Stimulated activated CD4-positive, alpha-beta T cell treated with anti-CD3 and anti-CD28 coated beads, Interleukin-4, amount 100 ng/mL, for 48 hours (primary cell): ENCODE measurements at places on chromosomes 13 and 19.

- DNase-seq, result no peak
Observed at GRCh38 chr13:34571716-34572115, 370.4 kb upstream of the NBEA start.

DNA sequence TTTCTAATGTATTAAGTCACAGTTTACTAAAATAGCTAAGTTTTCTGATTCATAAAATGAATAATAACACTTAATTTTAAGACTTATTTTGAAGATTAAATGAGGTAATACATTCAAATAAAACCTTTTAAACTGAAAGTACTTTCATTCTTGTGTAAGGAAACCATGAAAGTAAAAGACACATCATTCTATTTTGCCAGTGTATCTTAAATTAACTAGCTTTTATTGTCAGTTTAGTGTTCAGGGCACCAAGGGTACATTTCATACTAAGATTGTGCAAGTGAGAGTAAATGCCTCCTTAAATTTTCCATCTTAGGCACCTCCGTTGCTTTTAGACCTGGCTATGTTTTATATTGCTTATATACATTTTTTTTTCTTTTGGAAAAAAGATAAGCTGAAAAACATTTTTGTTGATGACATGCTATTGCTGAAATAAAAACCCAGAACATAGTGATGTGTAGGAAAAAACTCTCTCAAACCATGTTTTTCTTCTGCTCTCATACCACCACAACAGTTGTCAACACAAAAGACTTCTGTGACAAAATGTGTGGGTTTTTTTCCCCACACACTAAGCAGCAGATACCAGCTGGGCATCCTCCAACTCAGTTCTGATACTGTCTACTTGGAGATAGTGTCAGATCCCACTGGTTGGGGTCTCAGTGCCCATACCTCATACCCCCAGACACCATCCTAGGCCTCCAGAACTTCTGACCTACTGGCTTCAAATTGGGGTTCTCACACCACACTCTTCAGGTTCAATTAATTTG is 30.7 kb upstream of the LPAR6 start:
- no peak for DNase-seq

GRCh38 chr19:11539495-11540365 is 1.1 kb downstream of the CNN1 start:
- no peak for DNase-seq

- no peak for DNase-seq
Observed at GRCh38 chr13:73913751-73914518, 220.3 kb downstream of the KLF12 start.

- DNase-seq, result no peak
Observed at GRCh38 chr19:46762245-46762890, 16.1 kb upstream of the STRN4 start.

GRCh38 chr13:110690516-110690915 is 15.4 kb downstream of the CARS2 start:
- DNase-seq, result no peak

GRCh38 chr19:48540110-48540509 is 11.9 kb upstream of the SULT2B1 start:
- DNase-seq, result no peak

DNA sequence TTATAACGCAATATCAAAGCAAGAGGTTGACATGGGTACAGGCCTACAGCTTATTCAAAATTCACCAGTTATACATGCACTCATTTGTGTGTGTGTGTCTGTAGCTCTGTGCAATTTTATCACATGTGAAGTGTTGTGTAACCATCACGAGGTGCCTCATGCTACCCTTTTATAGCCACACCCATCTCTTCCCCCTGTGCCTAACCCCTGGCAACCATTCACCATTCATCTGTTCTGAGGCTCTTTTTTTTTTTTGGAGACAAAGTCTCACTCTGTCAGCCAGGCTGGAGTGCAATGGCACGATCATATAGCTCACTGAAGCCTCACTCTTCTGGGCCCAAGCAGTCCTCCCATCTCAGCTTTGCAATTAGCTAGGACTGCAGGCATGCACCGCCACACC is 78.4 kb downstream of the DPF1 start:
- DNase-seq, result no peak

DNA sequence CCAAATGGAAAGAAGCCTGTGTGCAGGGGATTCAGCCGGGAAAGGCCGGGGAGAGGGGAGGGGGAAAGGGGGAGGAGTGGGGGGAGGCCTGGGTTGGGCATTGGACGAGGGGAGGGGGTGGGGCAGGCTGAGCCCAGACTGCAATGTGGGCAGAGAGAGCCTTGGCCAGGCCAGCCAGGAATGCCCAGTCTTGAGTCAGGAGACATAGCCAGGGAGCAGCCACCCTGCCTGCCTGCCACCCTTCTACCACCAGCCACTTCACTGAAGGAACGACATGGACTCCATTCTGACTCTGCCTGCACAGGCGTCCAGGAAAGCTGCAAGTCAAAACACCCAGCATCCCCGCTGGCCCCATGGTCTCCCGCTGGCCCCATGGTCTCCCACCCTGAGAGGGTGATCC is 498 bp downstream of the PROZ start:
- DNase-seq, result no peak

DNA sequence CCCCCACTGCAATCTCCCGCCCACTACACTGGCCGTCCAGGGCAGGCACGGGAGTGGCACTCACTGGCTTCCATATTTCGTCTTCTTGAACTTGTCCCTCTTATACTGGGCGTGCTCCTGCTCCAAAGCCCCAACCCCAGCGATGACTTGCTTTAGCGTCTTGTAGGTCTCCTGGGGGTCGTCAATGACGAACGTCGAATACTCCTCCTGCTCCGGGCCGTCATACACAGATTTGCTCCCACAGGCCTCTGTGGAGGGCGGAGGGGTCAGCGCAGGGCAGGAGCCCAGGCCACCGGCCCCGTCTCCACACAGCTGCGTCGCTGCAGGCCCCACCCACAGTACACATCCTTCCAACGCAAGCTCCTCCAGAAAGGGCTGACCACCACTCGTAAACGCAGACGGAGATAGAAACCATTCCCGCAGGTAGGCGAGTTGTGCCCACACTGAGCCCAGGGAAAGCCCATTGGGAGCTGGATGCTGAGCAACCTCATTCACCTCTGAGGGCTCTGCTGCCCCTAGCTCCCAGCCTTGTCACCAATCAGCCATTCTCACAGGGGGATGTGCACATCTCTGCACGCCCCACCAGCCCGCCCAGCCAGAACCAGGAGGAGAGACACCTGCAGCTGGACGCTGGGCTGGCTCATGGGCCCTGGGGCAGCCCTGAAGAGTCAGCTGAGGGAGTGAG is 7.9 kb upstream of the C13orf46 start:
- no peak for DNase-seq

- DNase-seq, result no peak
Observed at GRCh38 chr13:101390461-101390860, 25.8 kb downstream of the NALCN start.

DNA sequence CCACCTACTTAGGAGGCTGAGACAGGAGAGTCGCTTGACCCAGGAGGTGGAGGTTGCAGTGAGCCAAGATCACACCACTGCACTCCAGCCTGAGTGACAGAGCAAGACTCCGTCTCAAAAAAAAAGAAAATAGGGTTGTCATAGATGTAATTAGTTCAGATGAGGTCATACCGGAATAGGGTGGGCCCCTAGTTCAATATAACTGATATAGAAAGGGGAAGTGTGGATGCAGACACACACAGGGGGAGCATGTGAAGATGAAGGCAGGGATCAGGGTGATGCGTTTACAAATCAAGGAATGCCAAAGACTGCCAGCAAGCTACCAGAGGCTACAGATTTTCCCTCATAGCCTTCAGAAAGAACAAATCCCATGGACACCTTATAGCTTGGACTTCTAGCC is 24.3 kb upstream of the EEF1AKMT1 start:
- DNase-seq, result no peak

GRCh38 chr19:3494051-3494450 is 6.4 kb downstream of the DOHH start:
- DNase-seq, result no peak

DNA sequence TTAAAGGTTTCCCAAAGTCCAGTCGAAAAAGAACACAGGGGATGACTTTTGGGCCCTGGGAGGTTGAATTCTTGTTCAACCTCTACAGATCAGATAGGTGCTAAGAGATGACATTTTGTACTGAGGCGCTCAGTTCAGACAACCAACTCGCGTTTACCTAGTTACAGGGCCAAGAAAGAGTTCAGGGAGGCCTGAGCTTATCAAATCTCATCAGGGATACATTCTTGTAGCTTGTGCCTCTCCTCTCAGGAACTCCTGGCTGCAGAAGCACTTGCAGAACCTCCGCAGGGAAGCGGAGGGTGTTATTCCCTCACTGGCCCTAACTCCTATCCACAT is 825 bp downstream of the ZNF776 start:
- DNase-seq, result no peak

DNA sequence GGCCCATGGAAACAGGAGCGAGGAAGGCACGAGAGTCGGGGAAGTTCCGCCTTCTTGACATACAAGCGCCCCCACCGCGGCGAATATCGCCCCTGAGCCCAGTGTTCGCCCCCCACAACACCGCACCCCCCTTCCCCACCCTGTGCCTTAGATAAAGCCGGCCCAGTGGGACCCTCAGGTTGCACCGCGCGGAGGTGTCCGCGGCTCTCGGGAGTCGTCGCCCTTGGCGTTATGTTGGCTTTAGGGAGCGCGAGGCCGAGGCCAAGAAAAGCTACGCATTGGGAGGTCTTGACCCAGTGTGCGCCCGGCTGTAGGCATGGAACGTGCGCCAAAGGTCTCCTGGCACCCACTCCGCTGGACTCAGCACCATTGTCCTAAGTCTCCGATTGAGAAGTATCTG is 603 bp upstream of the ZNF132 start:
- DNase-seq, result no peak

DNA sequence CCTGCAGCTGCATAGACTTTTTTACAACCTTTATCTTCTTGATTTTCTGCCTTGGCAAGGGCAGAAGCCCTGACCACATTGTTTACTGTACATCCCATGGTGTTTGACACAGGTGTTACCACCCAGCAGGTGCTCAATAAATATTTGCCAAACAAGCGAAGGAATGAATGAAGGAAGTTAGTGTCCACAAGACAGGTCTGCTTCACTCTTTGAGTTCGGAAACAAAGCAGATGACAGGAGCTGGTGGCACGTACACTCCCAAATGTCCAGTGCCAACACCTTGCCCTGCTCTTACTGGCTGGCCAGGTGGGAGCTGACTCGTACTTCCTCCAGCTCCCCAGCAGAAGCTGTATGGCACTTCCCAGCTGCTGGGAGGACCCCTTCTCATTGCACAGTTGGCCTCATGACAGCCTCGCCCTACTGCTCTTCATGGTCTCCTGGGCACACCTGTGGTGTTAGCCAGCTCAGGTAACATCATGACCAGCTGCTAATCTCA is 22.0 kb upstream of the MUC16 start:
- DNase-seq, result no peak

GRCh38 chr13:57045826-57046546 is 94.7 kb upstream of the PRR20A start:
- no peak for DNase-seq

DNA sequence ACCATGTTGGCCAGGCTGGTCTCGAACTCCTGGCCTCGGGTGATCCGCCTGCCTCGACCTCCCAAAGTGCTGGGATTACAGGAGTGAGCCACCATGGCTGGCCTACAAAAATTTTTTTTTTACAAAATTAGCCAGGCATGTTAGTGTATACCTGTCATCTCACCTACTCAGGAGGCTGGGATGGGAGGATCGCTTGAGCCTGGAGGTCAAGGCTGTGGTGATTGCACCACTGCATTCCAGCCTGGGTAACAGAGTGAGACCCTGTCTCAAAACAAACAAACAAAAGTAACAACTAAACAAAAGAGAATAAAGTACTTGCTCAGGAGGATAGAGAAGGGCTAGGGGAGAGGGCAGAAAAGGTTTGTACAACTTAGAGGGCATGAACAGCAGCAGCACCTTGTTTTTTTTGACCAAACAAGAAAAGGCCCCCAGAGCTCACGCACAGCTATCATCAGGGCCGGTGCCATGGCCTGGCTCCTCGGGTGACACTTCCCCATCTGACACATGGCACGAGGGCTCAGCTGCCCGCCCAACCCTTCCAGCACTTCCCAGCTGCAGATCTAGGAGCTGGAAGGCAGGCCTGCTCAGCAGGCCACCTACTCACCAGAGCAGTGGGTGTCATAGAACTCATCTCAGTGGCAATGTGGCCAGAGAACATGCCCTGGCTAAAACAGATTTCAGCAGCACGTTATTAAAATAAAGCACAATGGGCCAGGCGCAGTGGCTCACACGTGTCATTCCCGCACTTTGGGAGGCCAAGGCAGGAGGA is 8.6 kb upstream of the SLC7A9 start:
- no peak for DNase-seq

DNA sequence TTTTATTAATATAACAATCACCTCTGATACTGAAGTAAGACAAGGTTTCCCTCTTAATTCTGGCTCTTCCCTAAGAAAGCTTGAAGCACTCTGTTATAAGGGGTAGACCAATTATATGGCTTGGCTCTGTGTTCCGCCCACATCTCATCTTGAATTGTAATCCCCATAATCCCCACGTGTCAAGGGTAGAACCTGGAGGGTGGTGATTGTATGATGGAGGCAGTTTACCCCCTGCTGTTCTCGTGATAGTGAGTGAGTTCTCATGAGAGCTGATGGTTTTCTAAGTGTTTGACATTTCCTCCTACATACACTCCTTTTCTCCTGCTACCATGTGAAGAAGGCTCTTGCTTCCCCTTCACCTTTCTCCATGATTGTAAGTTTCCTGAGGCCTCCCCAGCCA is 363.8 kb upstream of the PCDH20 start:
- no peak for DNase-seq

DNA sequence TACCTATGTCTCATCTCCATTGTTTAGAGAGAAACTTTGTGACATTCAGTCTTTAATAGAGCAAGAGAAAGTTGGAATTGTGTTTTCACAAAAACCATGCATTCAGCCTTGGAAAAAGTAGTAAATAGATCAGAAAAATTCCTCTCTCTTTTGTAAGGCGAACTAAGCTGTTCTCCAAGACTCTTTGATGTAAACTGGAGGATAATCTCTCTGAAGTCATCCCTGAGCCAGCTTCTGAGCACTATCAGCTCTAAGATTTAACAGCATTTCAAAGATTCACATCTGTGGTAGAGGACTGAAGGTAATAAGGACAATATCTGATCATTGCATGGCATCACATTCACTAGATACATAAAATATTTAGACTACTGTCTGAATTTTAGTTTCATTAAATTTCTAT is 904.6 kb upstream of the ATXN8OS start:
- no peak for DNase-seq

- DNase-seq, result no peak
Observed at GRCh38 chr19:47023448-47023794, 3.8 kb downstream of the NPAS1 start.

- DNase-seq, result no peak
Observed at GRCh38 chr13:112060899-112061366, 6.0 kb upstream of the SOX1 start.

- no peak for DNase-seq
Observed at GRCh38 chr13:75787249-75787928, 151.3 kb downstream of the LMO7 start.
